GM12892 (cell line): ENCODE measurements at places on chromosomes 2 and 18.
A peak's percentile ranks its signal among the peaks of the same experiment; 100 is the strongest.

- DNase-seq, result no peak
Measured at GRCh38 chr2:191171708-191172355, 21.0 kb upstream of the STAT4 start.

DNA sequence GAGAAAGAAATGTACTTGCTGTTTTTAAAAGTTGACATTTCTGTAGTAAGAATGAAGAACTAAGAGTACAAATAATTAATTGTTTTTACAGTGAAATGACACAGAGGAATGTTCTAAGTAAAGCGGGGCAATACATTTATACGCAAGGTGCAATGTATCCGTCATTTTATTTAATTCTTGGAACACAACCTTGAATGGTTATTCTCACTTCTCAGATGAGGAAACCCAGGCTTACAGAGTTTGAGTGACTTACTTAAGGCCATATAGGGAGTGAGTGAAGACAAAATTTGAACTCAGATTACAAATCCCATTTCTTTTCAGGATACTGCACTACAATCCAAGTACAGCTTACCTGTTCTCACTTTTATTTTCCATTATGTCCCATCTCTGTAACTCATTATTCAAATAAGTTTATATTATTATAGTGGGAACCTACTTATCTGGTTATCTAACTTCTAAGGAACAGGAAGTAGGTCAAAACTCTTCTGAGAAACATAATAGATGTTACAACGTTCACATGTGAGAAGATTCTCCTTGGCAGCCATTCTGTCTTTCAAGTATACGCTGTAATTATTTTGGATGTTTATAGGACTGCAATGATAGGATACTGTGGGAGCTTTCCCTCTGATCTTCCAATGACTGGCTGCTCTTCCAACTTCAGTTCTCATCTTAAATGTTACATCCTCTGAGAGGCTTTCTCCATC, 12.3 kb upstream of the STK17B start:
- no peak for DNase-seq

DNA sequence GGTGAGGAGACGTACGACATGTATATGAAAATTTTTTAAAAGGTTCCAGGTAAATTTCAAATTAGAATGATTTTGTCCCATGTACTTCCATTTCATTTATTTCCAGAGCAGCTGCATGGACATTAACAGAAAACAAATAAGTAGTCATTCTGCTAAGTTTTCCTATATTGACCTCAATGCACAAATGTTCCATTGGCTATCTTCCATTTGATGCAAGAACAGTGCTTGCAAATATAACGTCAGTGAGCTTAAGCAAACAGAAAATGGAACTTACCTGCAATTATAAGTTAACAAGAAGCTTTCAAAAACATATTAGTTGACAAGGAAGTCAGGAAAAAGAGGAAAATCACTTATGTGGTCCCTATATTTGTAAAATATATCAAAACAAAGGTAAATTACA, 16.6 kb downstream of the PAIP2B start:
- no peak for DNase-seq

DNA sequence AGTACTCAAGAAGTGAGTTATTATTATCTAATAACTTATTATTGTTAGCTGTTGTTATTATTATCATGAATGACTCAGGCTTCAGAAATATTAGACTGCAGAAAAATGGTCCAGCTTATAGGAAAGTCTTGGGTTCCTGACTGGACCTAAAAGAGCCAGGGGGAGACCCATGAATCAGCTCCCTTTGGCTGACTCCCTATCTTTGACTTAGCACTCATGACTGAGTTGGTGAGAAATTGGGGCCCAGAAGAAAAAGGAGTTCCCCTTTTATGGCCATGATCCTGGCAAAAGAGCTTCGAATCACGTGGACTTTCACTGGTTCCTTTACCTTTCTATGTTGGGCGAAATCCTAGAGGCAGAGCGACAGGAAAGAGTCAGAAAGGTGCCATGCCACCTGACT, 145.8 kb downstream of the MYO3B start:
- DNase-seq, result no peak

GRCh38 chr2:179069685-179070084, 19.7 kb upstream of the CCDC141 start:
- no peak for DNase-seq

- DNase-seq, result no peak
Measured at GRCh38 chr18:22166069-22166950, 3.1 kb upstream of the GATA6 start.

GRCh38 chr18:8468921-8469335, 140.3 kb upstream of the RAB12 start:
- no peak for DNase-seq

GRCh38 chr2:43737855-43738254, 36.0 kb upstream of the DYNC2LI1 start:
- DNase-seq, result no peak

- no peak for DNase-seq
Measured at GRCh38 chr18:48795696-48796095, 155.1 kb downstream of the SMAD7 start.

DNA sequence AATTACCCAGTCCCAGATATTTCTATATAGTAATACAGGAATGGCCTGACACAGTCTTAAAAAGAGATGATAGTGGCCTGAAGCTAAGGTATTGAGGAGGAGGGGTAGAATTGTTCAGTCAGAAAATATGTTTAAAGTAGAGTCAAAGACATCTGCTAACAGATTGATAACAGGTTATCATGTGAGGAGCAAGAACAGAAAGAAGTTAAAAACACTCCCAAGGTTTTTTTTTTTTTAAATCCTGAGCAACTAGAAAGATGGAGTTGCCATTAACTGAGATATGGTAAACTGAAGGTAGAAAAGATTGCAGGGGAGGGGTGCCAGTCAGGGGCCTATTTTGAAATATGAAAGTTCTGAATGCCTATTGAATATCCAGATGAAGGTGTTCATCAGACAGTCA, 43.1 kb downstream of the SP3 start:
- DNase-seq, result no peak

DNA sequence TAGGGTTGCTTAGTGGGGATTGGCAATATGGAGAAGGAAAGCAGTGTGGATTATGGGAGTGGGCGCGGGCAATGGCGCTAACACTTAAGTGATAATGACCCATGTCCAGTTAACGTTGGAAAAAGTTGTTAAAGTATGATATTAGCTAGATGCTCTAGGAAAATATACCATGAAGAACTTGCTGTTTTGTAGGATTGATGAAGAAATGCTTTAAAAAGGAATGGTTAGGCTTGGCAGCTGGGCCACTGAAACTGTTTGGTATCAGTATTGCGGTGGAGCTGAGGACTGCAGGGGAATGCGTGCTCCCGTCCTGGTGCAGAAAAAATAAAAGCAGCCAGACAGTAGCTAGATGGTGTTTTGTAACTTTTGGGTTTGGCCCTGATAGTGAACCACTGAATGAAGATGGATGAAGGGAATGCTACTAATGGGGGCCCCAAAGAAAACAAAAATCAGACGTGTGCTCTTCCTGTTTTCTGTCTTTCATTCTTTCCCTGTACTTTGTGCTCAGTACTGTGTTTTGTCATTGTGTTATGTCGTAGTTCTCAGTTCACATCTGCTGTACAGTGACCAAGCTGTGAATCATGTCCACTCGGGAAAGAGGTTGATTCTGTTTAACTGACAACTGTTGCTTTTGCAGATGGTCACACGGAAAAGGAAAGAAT, 999 bp downstream of the INSIG2 start:
- DNase-seq, result peak; percentile 13

GRCh38 chr2:105538840-105539239, 140.0 kb upstream of the FHL2 start:
- no peak for DNase-seq

DNA sequence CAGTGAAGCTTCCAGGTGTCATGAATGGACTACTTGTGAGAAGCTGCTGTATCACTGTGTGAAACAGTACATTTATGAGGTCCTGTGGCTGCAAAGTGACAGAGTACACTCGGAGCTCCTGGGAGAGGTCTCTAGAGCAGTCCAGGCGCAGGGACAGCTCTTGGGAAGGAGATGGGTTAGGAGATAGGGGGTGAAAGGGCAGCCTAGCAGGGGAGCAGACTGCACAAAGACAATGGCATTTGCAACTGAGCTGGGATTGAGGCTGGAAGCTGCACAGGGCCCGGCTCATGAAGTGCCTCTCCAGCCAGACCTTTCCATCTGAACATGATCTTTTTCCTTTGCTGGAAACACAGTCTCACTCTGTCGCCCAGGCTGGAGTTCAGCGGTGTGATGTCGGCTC, 83.6 kb downstream of the RHOB start:
- DNase-seq, result no peak

DNA sequence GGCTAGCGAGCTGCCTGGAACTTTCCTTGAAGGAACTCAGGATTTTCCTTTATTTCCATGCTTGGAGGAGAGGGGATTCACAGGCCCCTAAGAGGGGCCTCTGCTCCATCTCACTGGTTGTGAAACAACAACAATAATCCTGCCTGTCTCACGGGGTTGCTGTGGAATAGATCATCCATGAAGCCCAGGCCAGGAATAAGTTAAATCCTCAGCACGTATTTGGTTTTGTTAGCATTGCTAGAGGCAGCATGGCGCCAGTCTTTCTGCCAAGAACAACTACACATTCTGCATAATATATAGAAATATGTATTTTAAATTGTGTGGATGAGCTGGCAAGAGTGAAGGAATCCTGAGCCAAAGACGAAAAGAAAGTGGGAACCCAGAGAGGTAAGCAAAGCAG, 80.8 kb upstream of the L3MBTL4 start:
- no peak for DNase-seq

DNA sequence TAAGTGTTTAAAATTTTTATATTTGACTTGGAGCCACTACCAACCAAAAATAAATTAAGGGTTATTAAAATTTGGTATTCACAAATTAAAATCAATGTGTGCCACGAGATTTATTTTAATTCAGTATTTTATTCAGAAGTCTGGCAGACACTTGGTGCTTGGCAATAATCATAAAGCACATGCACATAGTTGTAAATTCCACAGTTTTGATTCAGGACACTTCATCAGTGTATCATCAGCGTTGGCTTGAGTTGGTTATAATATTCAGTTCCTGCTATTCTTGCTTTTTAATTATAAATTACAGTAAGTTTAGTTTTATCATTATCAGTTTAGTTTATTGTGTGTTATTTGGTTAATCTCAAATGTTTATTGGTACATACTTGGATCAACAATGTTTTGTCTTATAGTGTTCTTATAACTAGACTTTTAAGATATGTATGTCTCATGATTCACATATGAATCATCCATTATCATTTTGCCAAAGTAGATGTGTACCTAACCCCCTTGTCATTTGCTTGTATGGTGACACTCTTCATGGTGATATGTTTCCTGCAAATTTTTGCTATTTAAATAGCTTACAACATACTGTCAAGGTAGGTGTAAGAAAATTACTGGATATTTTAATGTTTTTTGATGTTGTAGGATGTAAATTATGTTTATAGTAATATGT, 237.9 kb downstream of the BABAM2 start:
- no peak for DNase-seq

DNA sequence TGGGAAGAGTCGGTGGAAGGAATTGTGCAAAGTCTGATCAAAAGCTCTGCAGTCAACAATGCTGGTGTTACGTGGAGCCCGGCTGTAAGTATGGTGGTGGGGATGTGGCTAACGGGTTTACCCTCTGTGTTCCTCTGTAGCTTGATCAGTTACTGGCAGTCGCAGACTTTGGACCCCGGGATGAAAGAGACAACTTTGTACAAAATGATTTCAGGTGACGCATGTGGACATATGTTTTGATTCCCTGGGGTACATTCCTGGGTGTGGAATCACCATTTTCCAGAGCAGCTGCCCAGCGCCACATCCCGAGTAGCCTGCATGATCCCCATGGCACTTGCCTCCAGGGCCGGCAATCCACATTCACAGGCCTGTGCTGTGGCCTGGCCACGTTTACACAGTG, 9.8 kb downstream of the RBFA start:
- DNase-seq, result no peak

DNA sequence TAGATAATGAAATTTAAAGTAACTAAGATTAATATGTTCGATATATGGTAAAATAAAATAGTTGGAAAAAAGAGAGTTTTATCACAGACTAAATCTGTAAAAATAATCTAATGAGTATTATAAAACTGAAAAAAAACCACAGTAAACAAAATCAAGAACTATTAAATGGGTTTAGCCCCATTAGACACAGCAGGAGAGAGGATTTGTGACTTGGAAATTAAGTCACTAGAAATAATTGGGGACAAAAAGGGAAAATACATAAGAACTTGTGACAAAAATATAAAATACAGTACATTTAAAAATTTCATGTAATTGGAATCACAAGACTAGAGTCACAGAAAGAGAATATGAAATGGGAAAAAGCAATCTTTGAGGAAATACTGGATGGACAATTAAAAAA, 1114.6 kb upstream of the KLHL29 start:
- no peak for DNase-seq

GRCh38 chr2:239580199-239580527, 179.3 kb upstream of the HDAC4 start:
- DNase-seq, result no peak

- DNase-seq, result no peak
Measured at GRCh38 chr2:216774620-216775019, 79.3 kb upstream of the IGFBP5 start.

DNA sequence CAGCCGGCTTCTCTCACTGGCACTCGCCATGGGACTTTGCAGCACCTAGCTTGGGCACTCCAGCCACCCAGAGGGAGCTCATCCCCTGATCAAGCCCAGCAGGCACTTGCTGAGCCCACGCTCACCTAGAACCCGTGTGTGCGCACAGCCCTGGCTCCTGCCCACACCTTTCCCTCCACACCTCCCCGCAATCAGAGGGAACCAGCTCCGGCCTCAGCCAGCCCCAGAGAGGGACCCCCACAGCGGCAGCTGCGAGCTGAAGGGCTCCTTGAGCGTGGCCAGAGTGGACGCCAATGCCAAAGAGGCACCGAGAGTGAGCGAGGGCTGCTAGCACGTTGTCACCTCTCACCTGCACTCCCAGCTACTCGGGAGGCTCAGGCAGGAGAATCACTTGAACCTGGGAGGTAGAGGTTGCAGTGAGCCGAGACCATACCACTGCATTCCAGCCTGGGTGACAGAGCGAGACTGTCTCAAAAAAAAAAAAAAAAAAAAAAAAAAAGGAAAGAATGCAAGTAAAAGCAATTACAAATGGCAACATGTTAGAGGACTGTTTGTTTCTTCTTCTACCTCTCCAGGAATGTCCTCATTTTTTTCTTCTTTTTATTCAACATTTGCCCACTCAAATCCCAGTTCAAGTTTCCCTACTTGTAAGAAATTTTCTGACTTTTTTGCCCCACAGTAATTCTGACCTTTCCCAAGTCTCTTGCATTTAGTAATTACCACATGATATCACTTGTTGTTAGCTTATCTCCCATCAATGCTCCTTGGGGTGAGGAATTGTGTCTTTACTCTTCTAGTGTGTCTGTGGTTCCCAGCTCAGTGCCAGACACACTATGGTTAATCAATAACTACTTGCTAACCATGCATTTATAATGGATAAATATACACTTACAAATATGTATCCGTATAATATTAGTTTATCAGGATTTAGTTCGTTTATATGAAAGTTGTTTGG, 40.6 kb upstream of the ST3GAL5 start:
- DNase-seq, result no peak

GRCh38 chr2:219562049-219563020, 9.0 kb downstream of the OBSL1 start:
- no peak for DNase-seq
